BJ (cell line): ENCODE measurements at places on chromosomes 12 and 14.

- DNase-seq, result peak; percentile 76
Observed at GRCh38 chr12:96434107-96434506, 33.9 kb upstream of the CDK17 start.

GRCh38 chr12:1917172-1918070 lies 1.0 kb downstream of the CACNA2D4 start:
- DNase-seq, result no peak

- no peak for DNase-seq
Observed at GRCh38 chr12:39272871-39273655, 169.9 kb downstream of the KIF21A start.

DNA sequence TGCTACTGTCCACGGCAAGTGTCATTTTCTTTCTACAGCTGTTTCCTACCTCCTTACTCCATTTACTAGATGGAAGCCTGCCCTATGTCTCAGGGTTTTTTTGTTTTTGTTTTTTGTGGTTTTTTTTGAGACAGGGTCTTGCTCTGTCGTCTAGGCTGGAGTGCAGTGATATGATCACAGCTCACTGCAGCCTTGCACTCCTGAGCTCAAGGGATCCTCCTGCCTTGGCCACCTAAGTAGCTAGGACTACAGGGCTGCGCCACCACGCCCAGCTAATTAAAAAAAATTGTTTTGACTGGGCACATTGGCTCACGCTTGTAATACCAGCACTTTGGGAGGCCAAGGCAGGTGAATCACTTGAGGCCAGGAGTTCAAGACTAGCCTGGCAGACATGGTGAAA lies 14.7 kb downstream of the TUBA1A start:
- DNase-seq, result no peak

GRCh38 chr14:81584495-81584894 lies 50.8 kb upstream of the SEL1L start:
- DNase-seq, result no peak

DNA sequence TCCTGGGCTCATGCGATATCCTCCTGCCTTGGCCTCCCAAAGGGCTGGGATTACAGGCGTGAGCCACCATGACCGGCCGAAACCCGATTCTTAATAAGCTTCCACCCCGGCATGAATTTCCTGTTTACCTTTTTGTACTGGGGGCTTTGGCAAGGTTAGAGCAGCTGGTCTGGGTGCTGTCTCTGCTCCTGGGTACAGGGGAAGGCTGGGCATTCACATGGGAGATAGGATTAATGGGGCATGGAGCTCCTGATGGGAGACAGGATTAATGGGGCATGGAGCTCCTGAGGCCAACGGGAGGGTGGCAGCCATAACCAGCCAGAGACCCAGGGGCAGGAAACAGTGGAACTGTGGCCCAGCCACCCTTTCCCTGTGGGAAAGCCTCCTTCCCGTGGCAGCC lies 69.5 kb upstream of the DICER1 start:
- DNase-seq, result no peak

GRCh38 chr12:122087431-122088178 lies 9.0 kb downstream of the MLXIP start:
- DNase-seq, result no peak

DNA sequence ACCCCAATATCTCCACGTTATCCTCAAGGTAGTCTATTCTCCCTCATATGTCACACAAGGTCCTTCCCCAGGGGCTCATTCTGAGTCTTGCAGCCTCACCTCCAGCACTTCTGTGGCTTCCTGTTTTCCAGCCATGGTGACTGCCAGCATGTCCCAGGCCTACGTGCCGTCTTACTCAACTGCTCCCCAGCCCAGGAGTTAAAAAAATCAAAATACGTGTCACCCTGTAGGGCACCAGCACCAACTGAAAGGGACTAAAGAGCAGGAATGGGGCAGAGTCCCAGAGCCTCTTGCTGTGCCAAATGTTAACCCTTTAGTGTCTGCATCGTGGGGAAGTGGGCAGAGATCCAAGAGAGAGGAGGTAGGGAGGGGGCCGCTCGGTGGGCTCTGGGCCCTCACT lies 37.0 kb upstream of the MED13L start:
- no peak for DNase-seq

DNA sequence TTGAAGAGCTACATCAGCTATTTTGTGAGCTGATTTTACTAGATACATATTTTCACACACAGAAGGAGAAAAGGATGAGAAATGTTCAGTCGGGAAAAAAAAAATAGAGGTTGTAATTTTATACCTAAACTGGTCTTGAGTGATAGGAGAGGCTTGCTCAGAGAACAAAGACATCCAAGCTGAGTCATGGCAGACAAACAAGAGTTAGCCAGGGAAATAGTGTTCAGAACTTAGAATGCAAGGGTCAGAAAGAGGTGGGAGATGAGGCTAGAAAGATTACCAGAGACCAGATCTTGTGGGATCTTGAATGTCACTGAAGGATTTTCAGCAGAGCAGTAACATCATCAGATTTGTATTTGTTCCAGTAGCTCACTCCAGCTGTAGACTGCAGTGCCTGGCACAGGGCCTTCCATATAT lies 121.9 kb upstream of the ATF1 start:
- DNase-seq, result no peak

DNA sequence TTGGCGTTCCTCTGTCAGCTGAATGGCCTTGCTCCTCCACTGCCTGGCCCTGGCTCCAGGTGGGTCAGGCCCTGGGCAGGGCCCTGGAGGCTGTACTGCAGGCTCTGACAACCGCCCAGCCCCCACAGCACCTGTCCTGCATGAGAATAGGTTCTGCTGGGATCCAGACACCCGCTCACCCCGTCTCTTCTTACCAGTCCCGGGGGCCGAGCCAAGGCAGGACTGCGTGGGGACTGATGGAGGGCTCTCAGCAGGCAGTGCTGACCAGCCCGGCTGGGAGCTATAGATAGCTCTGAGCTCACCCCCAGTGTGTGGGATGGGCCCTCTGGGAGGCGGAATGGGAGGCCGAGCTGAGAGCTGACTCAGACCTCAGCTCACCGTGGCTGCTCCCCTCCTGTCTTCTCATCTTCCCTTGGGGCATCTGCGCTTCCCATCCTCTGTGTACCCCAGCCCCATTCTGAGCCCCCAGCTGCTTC lies 39.6 kb downstream of the TEAD4 start:
- DNase-seq, result peak; percentile 16

DNA sequence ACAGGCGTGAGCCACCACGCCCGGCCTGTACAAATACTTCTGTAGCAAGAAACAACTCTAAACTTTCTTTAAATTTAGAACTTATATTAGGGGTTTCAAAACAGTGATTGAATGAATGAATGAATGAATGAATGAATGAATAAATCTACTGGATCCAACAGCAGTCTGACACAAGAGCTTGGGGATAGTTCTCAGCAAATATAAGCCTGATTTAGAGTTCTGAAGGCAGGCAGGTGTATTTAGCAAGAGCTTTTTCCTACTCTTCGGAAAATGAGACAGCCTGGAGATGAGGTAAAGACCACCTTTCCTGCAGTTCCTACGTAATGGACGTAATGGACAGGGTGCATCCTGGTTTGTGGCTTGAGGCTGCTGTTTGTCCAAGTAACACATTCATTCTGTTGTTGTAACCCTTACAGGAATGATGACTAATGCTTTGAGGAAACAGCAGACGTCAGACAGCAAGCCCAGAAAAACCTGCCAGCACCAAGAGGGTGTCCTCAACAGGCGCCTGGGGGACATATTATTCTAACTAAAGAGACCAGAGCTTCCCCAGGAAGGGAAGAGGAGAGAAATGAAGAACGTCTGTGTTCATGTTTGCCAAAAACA lies 277.4 kb upstream of the SOX5 start:
- DNase-seq, result peak; percentile 4

- DNase-seq, result no peak
Observed at GRCh38 chr12:132710043-132710404, 618 bp upstream of the PGAM5 start.

- DNase-seq, result no peak
Observed at GRCh38 chr12:68317047-68317667, 15.0 kb downstream of the MDM1 start.

GRCh38 chr14:64440494-64440893 lies 24.8 kb upstream of the AKAP5 start:
- no peak for DNase-seq

- no peak for DNase-seq
Observed at GRCh38 chr12:82793751-82794281, 107.1 kb downstream of the TMTC2 start.

- no peak for DNase-seq
Observed at GRCh38 chr12:123100882-123101281, 50.0 kb downstream of the PITPNM2 start.

- DNase-seq, result no peak
Observed at GRCh38 chr14:57864659-57865058, 1.2 kb downstream of the SLC35F4 start.

- DNase-seq, result no peak
Observed at GRCh38 chr12:103470664-103471063, 25.1 kb downstream of the C12orf42 start.

DNA sequence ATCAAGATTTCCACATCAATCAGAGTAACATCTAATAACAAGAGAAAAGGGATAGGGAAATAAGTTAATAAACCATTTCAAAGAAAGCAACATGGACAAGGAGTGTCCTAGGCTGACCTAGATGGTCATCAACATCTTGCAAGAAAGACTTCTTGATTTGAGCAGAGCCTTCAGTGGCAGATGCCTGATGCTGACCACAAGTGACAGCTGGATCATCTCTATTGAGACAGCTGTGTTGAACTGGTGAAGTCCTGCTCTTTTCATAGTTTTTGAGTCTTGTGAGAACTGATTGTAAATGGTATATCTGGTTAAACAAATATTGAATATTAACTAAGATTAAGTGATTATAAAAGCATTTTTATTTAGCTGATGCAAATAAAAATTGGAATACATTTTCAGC lies 1083.6 kb upstream of the LRFN5 start:
- DNase-seq, result no peak

- DNase-seq, result no peak
Observed at GRCh38 chr12:6185961-6186827, 14.0 kb upstream of the CD9 start.

- no peak for DNase-seq
Observed at GRCh38 chr14:102262929-102263462, 42.0 kb downstream of the MOK start.

DNA sequence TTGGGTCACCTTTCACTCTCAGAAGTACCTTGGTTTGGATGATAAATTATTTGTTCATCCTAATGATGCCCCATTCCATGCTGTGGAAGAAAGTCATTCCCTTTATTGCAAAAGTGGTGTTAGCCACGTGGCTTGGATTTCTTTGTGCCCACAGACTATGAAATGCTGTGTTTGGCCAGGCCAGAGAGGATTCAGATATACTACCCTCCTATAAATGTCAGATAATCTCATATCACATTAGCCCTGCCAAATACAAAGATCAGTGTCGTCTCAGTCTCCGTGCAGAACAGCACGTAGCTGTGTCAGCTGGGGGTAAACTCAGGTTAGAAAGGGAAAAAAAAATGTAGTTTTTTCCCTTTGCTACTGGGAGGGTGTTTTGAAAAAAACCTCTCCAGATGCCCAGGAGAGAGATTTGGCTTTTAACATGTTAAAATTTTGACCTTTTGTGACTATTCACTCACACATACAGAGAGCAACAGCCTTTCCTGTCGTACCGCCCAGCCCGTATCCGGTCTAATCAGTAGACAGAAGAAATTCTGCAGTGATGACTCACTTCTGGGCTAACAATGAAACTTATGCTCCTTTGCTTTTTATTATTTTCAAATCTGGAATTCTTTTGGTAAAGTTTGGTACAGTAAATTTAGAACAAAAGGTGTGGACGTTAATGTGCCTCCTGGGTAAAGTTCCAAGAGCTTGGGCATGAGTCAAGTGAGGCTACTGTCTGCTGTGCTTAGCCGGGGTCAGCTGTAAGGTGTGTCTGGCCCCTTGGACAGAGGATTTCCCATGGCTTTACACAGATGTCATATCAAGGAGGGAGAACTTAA lies 8.5 kb upstream of the PTPRB start:
- peak; percentile 74 for DNase-seq

DNA sequence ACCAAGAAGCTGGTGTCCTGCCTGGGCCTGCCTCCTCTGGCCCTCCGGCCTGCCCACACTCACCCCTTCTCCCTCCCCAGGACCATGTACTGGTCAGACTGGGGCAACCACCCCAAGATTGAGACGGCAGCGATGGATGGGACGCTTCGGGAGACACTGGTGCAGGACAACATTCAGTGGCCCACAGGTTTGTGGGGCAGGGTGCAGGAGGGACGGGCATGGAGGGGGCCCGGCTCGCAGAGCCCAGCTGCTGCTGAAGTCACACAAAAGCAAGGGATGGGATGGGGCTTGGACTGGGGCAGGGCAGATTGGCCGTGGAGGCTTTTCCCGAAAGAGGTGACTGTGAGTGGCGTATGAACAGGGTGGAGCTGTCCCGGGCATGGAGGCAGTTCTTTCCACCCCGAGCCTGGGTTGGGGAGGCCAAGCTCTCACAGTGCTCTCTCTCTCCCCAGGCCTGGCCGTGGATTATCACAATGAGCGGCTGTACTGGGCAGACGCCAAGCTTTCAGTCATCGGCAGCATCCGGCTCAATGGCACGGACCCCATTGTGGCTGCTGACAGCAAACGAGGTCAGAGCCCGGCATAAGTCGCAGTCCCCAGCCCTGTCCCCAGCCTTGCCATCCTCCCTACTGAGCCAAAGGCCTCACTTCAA lies 7.8 kb upstream of the NXPH4 start:
- DNase-seq, result no peak

GRCh38 chr12:106223485-106224354 lies 24.1 kb downstream of the CKAP4 start:
- no peak for DNase-seq

GRCh38 chr14:24483604-24484252 lies 24.3 kb downstream of the CMA1 start:
- DNase-seq, result no peak

GRCh38 chr12:121145221-121145620 lies 12.5 kb downstream of the P2RX7 start:
- DNase-seq, result no peak
